ENCODE measurements at places on chromosomes 1 and 21.
A peak's percentile ranks its signal among the peaks of the same experiment; 100 is the strongest.

GRCh38 chr1:116997636-116998035 is 3.9 kb upstream of the CD101 start:
- peak; percentile 54 for DNase-seq

DNA sequence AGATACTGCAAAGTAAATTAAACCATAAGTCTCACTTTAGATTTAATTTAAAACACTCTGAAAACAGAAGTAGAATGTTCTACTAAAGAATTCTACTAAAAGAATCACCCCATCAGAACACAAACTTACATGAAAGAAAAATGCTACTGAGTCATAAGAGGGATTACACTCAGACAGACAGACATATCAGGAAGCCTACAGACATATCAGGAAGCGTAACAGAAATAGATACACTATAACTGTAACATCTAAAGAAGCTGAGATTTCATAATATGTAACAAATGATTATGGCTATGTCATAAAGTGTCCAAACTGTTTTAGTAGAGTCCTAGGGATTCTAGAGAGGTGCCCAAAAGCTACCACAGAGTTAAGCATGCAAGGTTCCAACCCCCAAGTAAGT is 23.9 kb downstream of the FOXJ3 start:
- no peak for DNase-seq

DNA sequence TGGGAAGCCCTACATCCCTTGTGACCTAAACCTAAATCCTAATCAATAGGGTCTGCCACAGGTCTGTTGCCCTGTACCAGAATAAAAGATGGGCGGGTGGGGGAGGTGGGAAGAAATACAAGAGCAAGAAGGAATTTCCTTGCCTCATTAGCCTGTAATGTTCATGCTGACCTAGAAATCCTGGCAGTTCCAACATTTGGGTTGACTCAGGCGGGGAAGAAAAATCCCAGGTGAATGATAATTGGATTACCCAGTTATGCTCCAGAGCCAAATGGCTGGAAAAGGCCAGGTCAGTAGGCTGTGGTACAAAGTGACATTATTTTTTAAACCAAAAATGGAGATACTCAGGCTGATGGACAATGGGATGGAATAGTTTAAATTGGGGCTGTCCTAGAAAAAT is 27.3 kb upstream of the A3GALT2 start:
- no peak for DNase-seq

DNA sequence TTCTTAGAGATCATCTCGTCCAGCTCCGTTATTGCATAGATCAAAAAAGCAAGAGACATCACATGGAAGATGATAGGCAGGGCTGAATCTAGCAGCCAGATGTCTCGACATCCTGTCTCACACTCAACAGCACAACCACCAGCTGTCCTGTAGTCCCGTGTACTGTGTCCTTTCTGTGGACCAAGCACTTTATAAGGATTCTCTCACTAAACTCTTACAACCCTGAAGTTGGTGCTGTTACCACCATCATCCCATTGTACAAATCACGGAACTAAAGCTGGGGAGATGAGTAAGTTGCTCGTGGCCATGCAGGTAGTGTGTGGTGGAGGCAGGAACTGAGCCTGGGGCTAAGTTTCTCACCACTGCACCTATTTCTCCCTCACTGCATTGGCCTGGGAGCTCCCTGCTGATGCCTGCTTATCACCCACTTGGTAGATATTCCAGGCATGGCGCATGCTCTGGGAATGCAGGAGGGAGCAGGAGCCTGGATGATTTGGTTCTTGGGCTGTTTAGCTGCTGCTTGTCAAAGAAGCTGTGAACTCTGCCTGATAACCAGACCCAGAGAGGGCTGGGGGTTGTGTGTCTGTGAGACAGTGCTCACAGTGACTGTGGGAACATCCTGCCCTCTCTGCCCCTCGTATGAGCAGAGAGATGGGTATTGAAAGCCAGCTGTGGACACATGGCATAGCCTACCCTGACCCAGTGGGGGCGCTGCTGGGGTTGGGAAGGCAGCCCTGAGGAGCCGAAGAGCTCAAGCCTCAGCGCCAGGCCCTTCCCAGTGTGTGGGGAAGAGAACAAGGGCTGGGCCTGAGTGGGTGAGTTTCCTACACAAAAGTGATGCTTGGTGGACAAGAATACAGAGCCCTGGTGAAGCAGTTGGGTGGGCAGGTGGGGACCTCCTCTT is 13.6 kb downstream of the PPFIA4 start:
- DNase-seq = no peak

DNA sequence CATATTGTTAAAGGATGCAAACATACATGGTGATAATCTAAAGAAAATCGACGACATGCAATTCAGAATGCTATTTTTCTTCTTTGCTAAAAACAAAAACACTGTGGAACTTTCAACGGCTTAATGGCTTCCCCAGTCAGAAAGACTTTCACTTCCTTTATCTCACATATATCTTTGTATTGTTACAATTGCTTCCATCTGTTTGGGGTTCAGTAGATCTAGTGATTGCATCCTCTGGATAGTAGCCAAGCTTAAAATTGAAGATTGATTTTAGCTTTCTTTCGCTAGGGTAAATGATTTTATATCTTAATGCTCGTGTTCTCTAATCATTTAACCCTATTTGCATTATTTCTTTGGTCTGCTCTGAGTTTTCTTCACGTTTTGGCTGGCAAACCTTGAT is 31.8 kb upstream of the ADAMTS1 start:
- no peak for DNase-seq
